Activated CD4-positive, alpha-beta T cell treated with anti-CD3 and anti-CD28 coated beads, Interleukin-2, amount 50 U/mL, for 48 hours (primary cell): ENCODE measurements at places on chromosomes 12 and 14.

GRCh38 chr14:80940146-80940545 lies 1.4 kb downstream of the CEP128 start:
- no peak for DNase-seq

DNA sequence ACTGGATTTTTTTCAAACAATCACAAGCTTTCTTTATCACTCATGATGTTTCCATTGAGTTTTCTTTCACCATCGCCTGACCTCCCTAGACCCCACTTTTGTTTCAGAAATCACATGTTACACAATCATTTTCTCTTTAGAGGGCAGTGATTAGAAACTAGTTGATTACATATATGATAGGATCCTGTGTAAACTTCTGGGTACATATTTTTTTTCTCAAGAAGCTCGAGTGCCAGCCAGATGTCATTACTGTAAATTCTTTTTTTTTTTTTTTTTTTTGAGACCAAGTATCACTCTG lies 62.4 kb upstream of the PSMA6 start:
- DNase-seq: no peak

DNA sequence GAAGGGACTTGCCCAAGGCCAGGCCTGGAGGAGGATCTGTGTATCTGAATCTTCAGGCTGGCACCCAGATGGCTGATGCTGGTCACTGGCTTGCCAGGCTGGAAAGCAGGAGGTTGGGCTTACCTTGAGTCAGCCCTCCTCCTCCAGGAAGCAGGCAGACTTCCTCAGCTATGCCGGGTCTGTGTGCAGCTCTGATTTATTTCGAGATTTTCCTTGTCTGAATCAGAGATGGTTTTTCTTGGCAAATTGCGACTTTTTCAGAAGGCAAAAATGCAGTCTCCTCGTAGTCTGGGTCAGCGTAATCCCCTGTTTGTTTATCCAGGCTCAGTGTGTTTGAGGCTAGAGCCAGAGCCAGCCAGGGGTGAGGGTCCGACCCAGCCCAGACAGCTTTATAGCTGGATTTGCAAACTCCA lies 48.9 kb downstream of the SMOC1 start:
- DNase-seq: no peak

- no peak for DNase-seq
Observed at GRCh38 chr14:103022002-103022684, 35.2 kb downstream of the CDC42BPB start.

DNA sequence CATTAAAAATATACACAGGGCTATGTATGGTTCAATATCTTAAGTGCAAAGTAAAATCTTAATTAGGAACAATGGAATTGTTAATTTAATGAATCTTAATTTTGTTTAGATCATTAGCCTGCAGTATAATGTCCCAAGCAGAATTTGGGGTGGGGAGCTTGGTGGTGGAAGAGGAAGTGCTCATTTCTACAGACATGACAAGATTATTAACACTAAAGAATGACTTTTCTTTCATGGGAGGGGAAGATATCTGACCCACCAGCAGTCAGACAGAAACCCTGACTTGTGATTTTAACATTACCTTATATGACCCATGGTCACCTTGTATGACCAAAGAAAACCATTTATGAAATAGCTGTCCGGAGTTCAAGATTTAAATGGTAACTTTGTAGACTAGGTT lies 41.3 kb upstream of the HIF1A start:
- DNase-seq: no peak

GRCh38 chr14:63654346-63654745 lies 12.7 kb upstream of the WDR89 start:
- DNase-seq: no peak

DNA sequence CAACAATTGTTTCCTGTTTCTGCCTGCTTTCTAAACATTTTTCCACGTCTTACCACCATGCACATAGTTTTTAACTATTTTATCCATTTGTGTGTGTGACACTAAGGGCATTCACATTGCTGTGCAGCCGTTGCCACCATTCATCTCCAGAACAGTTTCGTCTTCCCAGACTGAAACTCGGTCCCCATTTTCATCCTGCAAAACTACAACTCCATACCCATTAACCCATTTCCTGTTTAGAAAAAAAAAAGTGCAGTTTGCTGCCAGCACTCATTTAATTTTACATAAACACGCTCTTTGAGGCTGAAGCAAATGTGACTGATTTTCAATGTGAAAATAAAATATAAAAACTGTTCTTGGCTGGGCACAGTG lies 15.5 kb downstream of the UBC start:
- DNase-seq: no peak

DNA sequence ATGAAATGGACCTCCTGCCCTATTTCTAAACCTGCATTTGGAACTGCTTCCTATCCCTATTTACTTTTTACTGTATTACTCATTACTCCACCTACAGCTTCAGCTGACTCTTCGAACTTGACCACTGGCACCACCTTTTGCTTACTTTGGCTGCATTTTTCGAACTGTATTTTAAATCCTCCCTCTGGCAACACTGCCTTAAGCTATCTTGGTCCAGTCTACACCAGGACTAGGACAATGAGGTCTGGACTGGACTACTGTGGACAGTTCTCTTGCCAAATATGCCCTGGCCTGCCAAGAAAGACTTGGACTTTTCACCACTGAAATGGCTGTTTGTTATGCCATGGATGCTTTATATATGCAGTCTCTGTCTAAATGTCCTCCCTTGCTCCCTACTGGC lies 328.1 kb downstream of the BTG1 start:
- DNase-seq: no peak
